ENCODE measurements at places on chromosomes 6 and 20.

DNA sequence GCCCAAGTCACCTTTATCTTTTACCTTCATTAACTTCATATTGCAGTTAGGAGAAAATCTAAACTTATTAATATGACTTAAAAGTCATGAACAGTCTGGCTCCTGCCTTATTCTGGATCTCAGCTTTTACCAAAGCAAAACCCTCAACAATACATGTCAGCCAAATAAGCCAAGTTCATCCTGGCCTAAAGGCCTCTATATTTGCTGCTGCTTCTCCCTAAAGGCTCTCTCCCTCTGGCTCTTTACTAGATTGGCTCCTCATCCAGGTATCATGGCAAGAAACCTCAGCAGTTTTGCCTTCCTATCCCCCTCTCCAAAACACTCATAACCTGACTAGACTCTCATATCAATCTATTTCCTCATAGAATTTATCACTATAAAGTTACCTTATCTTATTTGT, 11.1 kb downstream of the LMBRD1 start:
- no peak for DNase-seq

GRCh38 chr6:157086632-157087031, 236.7 kb downstream of the TMEM242 start:
- DNase-seq: no peak

DNA sequence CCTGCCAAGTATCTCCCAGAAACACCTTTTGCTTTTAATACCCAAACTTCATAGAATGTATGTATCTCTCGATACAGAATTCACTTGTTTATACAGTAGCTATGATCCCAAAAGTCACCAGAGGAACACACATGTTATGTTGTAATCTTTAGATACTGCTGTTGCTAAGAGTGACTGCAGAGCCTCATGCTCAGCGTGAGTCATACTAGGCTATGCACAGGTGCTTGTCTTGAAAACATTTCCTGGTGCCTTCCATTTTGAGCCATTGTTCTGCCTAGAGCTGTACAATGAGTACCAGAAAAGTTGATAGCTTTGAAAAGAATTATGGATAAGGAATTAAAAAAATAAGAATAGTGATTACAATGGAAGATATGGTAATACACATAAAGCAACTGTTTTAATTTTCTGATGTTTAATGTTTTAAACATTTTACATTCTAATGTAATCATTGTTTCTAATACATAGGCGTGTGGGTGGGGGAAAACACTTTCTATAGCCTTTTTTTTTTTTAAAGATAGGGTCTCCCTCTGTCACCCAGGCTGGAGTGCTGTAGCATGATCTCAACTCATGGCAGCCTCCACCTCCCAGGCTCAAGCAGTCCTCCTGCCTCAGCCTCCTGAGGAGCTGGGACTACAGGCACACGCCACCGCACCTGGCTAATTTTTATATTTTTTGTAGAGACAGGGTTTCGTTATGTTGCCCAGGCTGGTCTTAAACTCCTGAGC, 79.4 kb downstream of the CD24 start:
- peak; percentile 16 for DNase-seq

DNA sequence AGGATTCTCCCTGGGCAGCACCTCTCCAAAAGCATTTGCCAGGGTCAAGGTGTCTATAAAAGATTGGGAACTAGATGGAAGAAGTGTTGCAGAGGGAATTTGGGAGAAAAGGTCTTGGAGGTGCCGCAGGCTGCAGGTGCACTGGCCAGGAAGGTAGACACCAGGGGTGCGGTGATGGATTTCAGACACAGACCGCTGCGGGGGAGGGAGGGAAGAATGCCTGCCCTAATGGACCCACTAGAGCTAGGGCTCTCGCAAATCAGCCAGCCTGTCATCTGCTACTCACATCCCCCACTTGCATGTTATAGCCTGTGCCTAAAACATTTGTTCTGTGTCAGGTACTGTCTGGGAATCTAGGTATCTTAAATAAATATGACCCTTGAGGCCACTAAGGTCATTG, 193.6 kb upstream of the SLC24A3 start:
- no peak for DNase-seq

- DNase-seq: peak; percentile 17
Measured at GRCh38 chr6:113489952-113490746, 367.0 kb upstream of the MARCKS start.

- no peak for DNase-seq
Measured at GRCh38 chr20:36792422-36792821, 18.9 kb upstream of the DSN1 start.

- no peak for DNase-seq
Measured at GRCh38 chr6:44269178-44269920, 901 bp upstream of the TMEM151B start.

DNA sequence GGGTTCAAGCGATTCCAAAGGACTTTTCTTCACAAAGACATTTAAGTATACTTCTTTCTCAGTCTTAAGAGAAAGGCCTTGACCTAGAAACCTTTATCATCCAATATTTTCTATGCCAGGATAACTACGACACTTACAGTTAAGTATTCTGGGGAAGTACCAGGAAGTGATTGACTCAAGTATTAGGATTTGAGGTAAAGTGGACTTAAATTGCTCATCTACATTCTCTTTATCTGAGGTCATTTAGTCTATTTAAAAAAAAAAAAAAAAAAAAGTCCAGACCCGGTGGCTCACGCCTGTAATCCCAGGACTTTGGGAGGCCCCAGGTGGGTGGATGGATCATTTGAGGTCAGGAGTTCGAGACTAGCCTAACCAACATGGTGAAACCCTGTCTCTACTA, 114.7 kb downstream of the ZFAND3 start:
- no peak for DNase-seq

DNA sequence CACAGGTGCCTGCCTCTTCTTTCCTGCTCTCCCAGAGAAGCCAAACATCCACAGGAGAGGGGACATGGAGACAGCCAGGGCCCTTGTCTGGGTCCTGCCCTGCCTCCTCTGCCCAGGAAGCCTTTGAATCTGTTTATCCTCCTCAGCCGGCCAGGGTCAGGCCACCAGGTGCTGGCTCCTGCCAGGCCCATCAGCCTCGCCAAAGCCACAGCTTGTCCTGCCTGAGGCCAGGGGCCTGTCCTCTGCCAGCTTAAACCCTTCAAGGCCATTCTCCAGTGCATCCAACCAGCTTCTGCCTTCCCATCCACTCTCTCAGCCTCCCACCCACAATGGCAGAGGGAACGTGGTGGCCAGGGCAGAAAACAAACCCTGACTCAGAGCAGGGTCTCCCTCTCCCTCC, 254.6 kb downstream of the ANKRD60 start:
- no peak for DNase-seq

GRCh38 chr20:53080969-53081871, 109.1 kb downstream of the TSHZ2 start:
- peak; percentile 74 for DNase-seq

DNA sequence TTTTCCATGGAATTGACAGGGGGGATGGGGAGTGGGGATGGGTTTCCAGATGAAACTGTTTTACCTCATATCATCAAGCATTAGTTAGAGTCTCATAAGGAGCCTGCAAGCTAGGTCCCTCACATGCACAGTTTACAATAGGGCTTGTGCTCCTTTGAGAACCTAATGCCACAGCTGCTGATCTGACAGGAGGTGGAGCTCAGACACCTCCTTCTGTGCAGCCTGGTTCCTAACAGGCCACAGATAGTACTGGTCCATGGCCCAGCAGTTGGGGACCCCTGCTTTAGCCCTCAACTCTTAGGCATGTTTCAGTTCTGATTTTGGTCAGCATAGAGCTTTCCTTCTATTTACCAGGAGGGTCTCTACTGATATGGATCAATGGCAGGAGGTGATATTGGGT, 251.6 kb downstream of the LAMA2 start:
- no peak for DNase-seq

DNA sequence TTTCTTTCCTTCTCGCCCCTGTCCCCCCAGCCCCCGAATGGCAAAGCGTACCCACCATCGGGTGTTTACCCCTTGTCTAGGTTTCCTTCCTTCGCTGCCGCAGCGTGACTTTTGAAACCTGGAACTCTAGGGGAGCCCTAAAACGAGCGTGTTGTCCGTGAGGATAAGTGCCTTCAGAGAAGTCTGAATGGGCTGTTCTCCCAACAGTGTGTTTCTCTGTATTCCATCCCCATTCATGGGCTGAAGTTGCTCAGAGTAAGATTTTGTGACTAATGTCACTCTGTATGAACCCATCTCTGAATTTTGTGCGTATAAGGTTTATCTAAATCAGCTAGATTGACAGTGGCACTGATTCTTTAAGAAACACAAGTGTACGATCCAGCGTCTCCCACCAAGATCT, 949 bp downstream of the MACROD2 start:
- DNase-seq: no peak

DNA sequence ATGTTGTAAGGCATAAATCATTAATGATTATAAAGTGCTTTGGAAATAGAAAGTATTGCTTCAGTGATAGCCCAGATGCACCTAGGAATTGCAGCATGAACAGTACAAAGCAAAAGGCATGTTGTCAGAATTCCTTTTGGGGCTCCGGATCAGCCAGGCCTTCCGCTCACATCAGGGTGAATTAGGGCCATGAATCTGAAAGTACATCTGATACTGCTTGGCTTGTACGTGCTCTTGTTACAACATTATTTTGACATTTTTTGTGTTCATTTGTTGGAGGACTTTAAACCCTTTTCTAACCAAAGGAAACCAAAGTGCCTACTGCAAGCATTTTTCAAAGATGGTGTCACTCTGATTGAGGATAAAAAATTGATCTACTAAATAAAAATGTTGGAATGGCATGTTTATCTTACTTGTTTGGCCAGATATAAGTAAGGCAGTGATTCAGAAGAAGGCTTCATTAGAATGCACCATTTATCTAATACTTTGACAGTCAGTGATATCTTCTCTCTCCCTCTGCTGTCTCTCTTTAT, 1005.6 kb upstream of the FLRT3 start:
- no peak for DNase-seq

GRCh38 chr6:168060521-168060931, 18.5 kb downstream of the FRMD1 start:
- peak; percentile 88 for DNase-seq

GRCh38 chr20:14950633-14951032, 613.2 kb upstream of the FLRT3 start:
- DNase-seq: no peak

DNA sequence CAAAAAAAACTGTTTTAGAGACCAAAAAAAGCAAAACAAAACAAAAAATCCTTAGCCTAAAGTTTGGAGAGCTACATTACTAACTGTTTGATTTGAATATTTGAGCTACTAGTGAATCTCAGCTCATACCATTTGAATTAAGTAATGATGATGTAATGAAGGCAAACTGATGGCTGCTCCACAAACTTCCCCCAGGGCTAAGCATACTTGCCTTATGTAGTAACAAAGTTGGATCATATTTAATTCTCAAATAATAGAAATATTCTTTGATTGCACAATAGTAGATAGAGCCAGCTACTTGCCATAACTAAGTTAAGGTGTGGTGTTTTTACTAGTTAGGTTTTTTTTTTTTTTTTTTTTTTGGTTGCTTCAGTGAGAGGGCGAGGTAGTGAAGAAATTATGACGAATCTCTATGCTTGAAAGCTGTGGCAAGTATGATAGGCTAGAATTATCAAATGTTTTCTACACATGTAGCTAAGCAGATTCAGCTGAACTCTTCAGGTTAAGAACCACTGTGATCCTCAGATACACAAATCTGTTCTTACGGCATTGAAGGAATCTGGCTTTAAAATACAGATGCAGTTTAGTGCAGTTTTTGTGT, 2.9 kb downstream of the RAB32 start:
- no peak for DNase-seq

DNA sequence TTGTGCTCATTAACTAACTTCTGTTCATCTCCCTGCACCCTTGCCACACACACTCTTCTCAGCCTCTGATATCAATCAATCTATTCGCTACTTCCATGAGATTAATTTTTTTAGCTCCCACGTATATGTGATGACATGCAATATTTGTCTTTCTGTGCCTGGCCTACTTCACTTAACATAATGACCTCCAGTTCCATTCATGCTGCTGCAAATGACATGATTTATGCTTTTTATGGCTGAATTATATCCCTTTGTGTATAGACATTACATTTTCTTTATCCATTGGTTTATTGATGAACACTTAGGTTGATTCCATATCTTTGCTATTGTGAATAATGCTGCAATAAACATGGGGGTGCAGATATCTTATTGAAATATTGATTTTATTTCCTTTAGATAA, 50.8 kb upstream of the SPTLC3 start:
- DNase-seq: no peak

- no peak for DNase-seq
Measured at GRCh38 chr6:46324706-46325105, 153.9 kb upstream of the ENPP5 start.

DNA sequence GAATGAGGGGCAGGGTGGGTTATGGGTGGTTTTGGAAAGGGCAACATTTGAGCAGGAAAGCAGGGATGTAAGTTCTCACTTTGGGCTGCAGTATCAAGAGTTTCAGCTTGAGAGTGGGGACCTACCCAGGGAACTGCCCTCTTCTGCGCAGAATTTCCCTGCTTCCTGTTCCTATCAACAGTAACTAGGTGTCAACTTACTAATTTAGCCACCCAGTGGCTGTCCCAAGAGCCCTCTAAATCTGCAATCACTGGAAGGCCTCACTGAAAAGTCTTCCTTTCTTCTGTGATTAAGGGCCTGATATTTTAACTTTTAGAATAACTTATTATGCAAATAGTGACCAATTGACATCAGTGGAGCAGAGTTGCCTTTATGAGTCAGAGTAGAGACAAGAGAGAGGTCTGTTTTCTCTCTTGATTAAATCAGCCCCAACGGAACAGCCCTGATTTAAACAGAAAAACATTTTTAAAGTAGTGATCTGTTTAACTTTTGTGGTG, 118.2 kb upstream of the RIPOR2 start:
- DNase-seq: no peak

- no peak for DNase-seq
Measured at GRCh38 chr6:111098597-111098996, 11.3 kb downstream of the SLC16A10 start.

DNA sequence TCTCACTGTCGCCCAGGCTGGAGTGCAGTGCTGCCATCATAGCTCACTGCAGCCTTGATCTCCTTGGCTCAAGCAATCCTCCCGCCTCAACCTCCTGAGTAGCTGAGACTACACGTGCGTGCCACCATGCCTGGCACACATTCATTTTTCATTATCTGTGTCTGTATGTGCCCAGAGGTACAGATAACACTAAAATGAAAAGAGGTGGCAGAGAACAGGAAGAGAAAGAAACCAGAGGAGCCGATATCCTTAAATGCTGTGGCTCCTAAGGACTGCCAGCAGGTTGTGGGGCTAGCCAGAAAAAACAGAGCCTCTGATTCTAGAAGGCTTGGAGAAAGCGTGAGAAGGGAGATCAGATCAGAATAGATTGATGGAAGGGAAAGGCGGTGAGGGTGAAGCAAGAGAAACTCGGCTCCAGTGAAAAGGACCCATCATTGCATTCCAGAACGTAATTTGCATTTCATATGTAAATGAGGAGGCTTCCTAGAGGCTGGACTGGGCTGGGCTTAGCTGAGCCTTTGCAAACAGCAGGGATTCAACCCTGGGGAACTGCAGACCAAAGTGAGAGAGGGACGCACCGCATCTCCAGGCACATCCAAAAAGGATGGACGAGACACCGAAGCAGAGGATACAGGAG, 64.2 kb downstream of the GCNT2 start:
- DNase-seq: no peak

GRCh38 chr20:21179757-21180156, 53.9 kb downstream of the KIZ start:
- DNase-seq: no peak
